Urinary bladder (tissue), 4 donors: ENCODE measurements at places on chromosomes 5 and 9. TPM values are rescaled to one million over a fixed set of nuclear protein-coding genes. Genes with fewer than 3 reads are reported as not detected.

DNA sequence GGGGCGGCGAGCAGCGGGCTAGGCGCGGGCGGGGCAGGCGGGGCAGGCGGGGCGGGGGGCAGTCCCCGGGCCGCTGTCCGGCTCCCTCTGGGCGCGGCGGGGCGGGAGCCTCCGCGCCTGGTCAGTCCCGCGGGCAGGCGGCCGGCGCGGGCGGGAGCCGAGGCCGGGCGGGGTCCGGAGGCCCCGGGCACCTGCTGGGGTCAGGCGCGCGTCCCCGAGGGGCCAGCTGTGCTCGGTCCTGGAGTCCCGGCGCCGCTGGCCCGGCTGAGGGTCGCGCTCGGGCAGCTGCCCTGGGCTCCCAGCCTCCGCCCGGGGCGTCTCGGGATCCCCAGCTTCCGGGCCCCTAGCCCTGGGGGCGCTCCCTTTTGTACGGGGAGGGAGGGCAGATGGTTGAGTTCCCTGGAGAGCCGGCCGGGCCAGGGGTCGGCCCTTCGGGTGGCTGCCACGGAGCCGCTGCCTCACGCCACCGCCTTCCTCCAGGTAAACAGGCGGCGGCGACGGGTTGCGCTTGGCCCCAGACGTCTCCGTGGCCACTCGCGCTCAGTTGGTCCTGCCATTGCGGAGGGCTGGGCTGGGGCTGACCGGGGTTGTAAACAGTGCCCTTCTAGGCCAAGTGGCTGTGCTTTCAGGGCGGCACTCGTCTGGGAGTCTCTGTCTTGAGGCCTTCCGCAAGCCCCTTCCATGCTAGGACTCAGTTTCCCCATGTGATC is 473 bp downstream of the ZBTB34 start:
- DNase-seq, result no peak

DNA sequence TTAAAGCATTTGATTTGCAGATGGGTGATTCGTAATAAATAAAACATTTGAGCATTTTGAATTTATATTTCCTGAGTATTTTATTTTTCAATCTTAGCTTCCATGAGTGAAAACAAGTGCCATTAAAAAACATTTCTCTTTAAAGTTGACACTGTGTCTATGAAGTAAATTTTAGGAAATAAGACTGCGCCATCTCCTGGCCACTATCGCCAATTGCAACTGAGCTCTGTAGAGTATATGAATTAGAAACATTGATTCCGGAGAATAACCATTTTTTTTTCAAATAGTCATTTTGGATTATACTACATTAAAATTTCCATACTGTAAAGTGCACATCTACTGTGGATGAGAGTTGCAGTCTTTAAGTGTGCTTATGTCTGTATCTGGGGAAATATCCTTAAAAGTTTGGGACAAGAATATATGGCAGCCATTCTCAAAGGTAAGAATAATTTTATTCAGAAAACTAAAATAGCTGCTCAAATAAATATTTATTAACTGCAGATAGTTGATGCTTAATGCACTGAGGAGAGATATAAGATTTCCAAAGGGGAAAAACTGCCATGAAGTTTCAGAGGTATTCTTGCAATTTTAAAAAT is 5.9 kb downstream of the DMRTA1 start:
- DNase-seq, result no peak

GRCh38 chr9:134335061-134335460 is 8.8 kb downstream of the RXRA start:
- DNase-seq, result no peak

GRCh38 chr9:112699230-112699629 is 18.7 kb downstream of the INIP start:
- DNase-seq, result no peak

GRCh38 chr5:90878549-90879196 is 320.1 kb downstream of the ADGRV1 start:
- DNase-seq, result no peak

DNA sequence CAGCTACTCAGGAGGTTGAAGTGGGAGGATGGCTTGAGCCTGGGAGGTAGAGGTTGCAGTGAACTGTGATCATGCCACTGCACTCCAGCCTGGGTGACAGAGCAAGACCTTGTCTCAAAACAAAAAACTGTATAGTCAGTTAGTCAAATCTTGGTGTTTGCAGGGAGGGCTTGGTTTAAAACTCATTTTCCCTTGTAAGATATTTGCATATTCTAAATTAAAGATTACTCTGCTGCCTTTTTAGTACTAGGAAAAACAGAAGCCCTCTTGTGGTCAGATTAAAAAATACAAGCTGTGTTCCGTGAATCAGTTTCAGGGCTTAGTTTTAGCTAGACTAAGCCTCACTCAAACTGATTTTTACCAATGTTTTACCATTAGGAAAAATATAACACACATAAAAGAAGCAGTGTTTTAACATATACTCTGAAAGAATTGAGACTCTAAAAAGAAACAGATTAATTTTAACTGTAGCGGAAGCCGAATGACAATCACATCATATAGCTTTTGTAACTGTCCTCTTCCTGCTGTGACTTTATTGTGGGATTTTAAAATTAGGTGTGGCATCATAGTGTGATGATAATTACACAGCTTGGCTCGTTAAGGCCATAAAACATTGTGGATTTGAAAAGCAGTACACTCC is 84.9 kb upstream of the BASP1 start:
- no peak for DNase-seq

STK32A gene
- 1.3 TPM for polyA plus RNA-seq

CCDC192 gene
- 0.41 TPM for polyA plus RNA-seq

MCTP1 gene
- 10.5 TPM for polyA plus RNA-seq

HEXB gene
- 104 TPM for polyA plus RNA-seq

S1PR3 gene
- 47.4 TPM for polyA plus RNA-seq
